ENCODE measurements at places on chromosomes 3 and 15.

DNA sequence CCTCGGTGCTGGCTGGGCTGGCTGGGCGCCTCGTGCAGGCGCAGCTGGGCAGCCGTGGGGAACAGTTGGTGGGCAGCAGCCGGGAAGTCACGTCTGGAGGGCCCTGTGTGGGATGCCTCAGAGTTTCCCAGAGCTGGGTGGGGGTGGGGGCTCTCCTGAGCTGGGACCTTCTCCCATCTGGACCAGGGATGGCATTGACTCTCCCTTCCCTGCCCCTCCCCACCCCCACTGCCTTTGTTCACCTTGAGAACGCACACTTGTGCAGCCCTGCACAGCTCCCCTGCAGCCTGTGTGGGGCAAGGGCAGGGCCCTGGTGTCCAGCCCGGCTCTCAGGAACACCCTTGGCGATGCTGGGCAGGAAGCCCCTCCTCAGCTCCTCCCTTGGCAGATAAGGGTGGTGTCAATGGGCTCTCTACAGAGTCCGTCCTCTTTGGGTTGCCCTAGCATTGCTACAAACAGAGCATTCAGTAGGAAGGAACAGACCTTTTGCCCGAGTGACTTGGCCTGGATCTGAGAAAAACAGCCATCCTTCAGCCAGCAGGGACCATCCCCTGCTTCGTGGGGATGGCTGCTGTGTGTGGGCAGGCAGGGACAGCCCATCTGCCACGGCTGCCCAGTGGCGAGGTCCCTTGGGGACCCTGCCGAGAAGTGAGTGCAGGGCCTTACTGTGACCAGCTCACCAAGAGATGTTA is 25.5 kb upstream of the KLF13 start:
- DNase-seq = no peak

DNA sequence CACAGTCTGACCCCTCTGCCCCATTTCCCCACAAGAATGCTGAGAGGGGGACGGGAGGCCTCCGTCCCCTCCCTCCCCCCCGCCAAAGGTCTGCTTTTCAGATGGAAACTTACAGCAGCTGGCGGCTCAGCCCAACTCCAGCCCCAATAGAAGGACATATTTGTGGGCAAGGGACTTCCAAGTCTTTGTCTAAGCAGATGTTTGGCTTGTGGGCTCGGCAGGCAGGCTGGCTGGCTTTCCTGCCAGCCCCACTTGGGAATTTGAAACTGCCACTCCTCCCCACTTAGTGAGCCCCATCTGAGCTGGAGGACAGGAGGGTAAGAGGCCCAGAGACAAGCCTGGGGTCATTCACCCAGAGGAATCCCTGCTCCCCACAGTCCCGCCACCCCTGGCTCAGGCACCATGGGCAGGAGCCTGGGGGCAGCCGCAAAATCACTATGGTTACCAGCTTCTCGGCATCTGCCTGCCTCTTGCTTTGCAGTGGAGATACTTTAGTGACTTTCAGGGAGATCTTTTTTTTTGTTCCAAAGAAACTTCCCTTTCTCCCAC is 53.6 kb downstream of the LMCD1 start:
- no peak for DNase-seq

DNA sequence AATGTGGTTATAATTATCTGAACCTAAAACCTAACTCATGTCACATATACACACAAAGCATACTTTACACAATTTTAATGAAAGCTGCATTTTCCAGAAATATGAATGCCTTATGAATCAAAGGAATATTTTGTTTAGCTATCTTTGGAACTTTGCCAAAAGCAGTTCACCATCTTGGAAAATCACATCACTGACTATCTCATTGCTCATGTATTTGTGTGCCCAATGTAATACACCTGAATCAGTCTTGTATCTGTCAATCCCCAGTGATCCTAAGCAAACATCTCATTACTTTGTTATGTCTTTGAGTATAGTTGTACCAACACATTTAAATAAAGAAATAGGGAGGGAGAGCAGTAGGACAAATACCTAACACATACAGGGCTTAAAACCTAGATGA is 15.6 kb upstream of the CD47 start:
- no peak for DNase-seq

DNA sequence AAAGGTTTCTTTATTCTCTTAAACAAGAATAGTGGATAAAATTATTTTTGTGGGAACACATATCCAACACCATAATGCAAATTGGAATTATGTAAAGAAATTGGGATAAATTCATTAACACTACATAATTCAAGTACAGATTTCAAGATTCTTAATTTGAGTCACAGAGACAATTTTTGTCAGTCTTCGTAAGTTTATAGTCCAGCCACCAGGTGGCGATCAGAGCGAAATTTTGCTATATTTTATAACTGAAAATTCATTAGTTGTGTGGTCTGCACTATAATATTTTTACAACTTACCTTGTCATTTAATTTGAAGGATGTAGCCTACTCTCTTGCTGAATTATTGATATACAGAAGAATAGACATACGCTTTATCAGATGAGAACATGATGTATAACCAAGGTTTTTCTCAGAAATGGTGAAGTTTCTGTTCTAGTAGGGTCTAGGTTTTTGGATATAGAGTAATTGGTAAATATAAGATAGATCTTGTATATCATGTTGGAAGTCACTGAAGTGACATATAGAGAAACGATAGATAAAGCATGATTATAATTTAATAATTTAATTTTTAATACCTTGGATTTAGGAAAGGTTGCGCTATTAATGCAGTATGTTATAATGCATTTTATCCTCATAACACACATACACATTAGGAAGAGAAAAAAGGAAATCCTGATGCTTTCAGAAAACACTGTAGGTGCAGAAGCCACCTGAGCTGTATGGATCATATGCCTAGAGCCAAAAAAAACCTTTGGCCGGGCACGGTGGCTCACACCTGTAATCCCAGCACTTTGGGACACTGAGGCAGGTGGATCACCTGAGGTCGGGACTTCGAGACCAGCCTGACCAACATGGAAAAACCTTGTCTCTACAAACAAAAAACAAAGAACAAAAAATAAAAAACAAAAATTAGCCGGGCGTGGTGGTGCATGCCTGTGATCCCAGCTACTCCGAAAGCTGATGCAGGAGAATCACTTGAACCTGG is 31.7 kb downstream of the PLSCR4 start:
- peak; percentile 38 for DNase-seq

- no peak for DNase-seq
These were observed 69.7 kb downstream of the MB21D2 start for GRCh38 chr3:192847941-192848340.

DNA sequence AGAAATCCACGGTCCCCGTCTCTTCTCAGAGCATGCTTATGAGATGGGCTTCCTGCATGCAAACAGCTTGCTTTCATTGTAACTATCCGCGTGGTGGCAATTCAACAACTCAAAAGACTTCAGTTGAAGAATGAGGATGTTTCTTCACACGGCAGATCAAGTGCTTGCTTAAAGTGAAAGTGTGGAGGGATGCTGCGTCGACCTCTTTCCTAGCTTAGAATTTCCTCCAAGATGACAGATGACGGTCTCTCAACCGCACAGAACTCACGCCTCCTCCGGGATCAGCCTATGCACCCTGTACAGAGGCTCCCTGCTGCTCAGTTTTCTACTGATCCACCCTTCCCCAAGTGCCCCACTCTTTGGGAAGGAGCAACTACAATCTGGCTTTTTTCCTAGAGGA is 47.8 kb downstream of the PCSK6 start:
- peak; percentile 43 for DNase-seq

- DNase-seq = no peak
These were observed 20.2 kb upstream of the TM4SF18 start for GRCh38 chr3:149353581-149354184.

DNA sequence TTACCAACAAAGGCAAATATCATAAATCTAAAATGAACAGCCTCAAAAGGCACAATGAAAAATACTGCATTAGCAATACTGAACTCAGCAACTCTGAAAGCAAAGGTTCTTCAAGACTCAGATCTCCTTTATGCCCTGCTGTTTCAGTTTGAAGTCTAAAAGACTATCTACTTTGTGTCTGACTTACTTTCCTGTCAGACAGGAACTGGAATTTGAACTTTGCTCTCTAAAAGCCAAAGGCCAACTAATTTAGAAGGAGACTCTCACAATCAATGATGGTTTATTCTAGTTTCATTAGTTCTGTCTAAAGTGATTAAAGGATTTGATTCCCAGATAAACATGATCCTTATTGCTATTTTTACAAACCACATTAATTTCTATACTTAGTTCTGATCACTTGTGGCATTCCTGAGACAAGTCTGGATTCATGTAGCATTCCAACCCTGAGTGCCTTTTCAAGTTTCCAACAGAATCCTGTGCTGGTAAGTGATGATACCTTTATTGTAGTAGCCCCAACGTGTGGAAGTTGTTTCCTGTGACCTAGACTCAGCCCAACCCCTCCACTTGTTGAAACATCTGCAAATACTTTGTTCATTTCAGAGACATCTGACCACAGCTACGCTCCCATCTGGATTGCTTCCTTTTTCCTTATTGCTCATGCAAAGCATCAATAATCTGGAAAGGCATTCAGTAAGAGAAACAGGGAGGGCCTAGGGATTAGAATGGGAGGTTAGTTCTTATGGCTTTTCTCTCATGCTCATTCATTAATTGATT is 14.9 kb upstream of the LEKR1 start:
- DNase-seq = no peak

DNA sequence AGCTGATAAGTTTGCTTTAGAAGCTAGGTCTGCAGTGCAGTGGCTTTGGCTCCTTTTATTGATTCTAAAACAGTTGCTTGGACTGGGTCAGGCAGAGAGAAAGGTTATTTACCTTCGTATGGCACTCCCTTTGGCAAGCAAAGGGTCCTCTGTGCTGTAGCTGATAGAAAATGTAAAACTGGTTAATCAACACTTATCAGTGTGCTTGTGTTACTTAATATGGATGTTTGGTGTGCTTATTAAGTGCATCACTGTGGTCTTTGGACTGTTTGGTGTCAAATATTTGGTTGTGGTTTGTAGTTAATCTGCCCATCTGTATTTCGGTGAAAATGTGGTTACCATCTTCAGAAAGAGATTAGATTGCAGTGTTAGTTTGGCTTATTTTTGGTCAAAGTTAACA is 16.0 kb downstream of the UBE2E2 start:
- no peak for DNase-seq

- DNase-seq = no peak
These were observed 7.4 kb upstream of the MST1R start for GRCh38 chr3:49911124-49911420.

DNA sequence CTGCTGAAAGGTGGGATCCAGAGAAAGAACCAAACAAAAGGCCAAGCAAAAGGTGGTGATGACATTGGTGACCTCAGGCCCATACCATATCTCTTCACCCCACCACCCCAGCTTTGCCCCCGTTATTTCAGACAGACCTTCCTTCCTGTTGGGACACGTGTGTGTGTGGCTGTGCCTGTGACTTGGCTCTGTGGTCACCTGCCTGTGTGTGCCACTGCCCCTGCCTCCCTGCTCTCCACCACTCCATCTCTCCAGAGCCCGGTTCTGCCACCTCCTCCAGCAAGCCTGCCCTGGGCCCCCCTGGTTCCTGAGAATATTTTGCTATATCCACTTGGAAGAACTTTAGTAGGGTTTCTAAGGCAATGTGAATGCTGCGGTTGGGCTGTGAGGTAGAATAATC is 28.6 kb upstream of the TLE3 start:
- no peak for DNase-seq

DNA sequence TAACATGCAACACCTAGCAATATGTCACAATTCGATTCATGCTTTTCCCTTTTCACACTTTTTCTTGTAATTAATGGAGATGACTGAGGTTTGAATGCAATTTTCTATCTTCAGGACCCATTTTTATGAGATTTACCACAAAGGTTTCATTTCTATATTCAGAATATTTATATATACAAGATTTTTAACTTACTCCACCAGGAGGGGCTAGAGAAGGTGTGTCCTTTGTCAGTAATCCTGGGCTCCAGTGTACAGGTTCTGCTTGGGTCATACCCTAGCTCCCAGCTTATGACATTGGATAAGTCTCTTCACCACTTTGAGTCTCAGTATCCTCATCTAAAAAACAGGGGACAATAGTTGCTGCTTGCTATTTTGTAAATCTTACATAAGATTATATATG is 95.7 kb upstream of the SLC24A5 start:
- no peak for DNase-seq

GRCh38 chr15:64845183-64845611 is 3.5 kb downstream of the PLEKHO2 start:
- DNase-seq = peak; percentile 53

DNA sequence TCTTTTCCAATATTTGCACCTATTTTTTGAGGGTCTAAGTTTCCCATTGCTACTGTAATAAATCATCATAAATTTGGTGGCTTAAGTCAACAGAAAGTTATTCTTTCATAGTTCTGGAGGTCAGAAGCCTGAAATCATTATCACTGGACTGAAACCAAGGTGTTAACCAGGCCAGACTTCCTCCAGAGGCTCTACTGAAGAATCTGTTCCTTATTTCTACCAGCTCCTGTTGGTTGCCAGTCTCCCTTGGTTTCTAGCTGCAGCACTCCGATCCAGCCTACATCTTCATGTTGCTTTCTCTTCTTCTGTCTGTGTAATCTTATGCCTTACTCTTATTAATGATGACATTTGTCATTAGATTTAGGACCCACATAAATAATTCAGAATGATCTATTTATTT is 22.0 kb upstream of the ARPP21 start:
- DNase-seq = no peak

- DNase-seq = peak; percentile 56
These were observed 27.0 kb downstream of the PDE8A start for GRCh38 chr15:85008474-85009260.

- DNase-seq = no peak
These were observed 77.2 kb downstream of the IL1RAP start for GRCh38 chr3:190591080-190591479.

- DNase-seq = no peak
These were observed 68.7 kb downstream of the GAP43 start for GRCh38 chr3:115691964-115692363.

GRCh38 chr3:30188713-30189112 is 417.7 kb upstream of the TGFBR2 start:
- no peak for DNase-seq

GRCh38 chr3:195259154-195259474 is 11.8 kb downstream of the XXYLT1 start:
- DNase-seq = no peak

DNA sequence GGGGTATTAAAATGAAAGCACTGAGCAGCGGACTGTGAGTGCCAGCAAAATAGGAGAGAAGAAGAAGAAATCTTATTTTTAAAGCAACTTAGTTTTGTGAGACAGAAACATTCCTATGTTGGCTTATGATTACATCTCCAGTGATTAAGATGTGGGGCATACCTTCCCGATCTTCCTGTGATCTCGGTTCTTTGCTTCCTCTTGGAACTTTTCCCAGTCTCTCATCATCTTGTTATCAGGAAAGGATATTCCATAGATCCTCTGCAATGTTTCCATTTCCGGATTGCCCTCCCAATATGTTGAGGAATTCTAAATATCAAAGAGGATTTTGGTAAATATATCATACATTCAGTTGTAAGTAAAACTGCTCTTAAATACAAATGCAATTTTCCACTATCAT is 22.2 kb downstream of the TARS3 start:
- no peak for DNase-seq

DNA sequence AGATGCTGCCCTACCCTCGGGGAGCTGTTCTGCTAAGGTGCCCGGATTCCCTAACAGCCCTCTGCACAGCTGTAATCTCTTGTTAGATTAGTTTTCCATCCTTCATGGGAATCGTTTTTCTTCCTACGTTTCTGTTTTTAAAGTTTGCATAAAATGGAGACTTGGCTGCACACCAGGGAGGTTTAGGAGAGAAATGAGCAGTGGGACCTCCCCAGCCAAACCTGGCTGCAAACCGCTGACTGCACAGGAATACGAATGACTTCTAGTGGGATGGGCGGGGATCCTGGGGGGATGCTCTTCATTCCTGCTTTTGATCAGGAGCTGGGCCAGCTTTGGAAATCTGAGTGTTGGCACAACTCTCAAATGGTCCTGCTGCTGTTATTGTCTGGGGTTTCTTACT is 77.5 kb downstream of the THSD4 start:
- no peak for DNase-seq

GRCh38 chr3:127099982-127100381 is 92.9 kb upstream of the PRR23E start:
- no peak for DNase-seq

All from inflammatory macrophage treated with lipopolysaccharide for 4 hours (primary cell).